ENCODE measurements at places on chromosomes 1 and 21.

DNA sequence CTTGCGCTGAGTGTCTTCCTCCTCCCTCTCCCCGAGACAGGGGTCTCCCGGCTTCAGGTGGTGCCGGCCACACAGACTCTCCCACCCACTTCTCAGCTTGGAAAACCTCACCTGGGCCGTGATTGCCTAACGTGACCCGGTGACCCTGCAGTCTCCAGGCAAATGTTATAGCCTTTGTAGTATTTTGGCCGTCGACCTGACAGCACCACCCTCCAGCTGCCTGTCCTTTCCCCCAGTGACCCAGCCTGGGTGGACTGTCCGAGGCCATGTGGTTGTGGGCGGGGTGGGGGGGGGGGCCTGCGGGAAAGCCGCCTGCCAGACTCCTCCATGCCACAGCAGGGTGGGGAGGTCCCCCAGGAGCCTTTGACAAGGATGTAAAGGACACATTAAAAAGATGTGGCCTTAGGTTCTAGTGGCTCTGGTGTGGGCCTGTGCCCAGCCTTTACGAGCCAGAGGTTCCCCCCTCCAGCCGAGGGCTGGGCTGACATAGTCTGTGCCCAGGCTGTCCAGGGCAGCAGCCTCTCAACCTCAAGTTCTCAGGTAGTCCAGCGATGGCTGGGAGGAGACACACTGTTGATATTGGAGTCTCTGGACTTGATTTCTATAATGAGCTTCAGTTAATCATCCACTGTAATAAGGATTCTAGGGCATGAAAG, 8.1 kb downstream of the TOR3A start:
- no peak for DNase-seq

DNA sequence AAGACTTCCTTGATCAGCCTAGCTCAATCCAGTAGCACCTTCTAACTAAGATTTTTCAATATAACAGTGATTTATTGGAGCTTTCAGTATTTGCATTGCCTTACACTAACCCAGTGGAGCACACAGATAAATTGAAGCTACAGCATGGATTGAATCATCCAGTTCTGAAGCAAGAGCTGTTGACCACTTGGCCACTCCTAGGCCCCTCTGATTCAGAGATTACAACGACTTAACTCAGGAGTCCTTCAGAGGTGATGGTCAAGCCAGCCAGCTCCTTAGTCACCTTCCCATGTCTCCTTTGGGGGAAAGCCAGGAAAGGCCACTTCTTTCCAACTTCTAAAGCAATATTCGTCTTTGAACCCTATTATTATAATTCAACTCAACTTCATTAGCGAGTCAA, 151.8 kb downstream of the TENT5C start:
- DNase-seq: no peak

GRCh38 chr1:203677771-203678170, 51.1 kb downstream of the ATP2B4 start:
- no peak for DNase-seq

DNA sequence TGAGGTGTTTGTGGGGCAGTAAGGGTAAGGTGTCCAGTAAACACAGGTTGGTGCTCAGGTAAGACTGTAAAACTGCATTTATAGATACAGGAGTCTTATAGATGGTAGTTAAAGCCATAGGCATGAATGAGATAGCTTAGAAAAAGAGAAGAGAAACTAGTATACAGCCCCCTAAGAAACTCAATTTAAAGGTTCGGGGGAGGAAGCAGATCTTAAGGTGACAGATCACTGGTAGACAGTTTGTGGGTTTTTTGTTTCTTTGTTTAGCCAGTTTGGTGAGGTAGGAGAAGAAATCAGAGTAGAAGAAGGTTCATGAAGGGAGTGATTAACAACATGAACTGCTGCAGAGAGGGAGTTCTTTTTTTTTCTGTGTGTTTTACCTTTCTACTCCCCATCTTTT, 6.1 kb upstream of the AGO3 start:
- no peak for DNase-seq

DNA sequence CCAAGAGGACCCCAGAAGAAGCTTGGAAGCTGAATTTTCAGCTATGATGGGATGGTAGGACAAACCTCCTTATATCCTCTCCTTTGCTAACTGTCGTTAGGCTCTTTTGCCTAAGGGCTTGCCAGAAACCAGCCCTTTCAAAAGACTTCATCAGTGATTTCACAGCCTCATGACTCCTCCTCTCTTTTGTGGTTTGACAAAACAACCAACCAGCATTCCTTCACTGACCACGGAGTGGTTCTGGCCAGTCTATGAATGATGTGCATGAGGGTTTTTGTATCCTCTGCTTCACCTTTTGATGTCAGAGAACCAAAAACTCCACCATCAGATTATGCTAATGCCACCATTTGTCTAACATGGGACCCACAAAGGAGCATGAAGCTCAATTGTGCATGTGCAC, 116.9 kb upstream of the COA6 start:
- no peak for DNase-seq

Data from CD4-positive, alpha-beta T cell treated with Interferon alpha-2 for 1 hour (primary cell).